ENCODE measurements at places on chromosomes 11 and 22. TPM values are rescaled to one million over a fixed set of nuclear protein-coding genes. Genes with fewer than 3 reads are reported as not detected.

MUC15 gene
- not detected for total RNA-seq

NXPE4 gene
- not detected for total RNA-seq

TMEM151A gene
- total RNA-seq, result not detected

COMMD9 gene
- total RNA-seq, result 58.9 TPM

C11orf52 gene
- total RNA-seq, result not detected
